ENCODE measurements at places on chromosomes 5 and 9.

GRCh38 chr5:133924221-133924920 lies 44.1 kb downstream of the C5orf15 start:
- no peak for DNase-seq

- DNase-seq, result peak; percentile 5
These were observed 71.9 kb downstream of the AMBP start for GRCh38 chr9:114006155-114006550.

- no peak for DNase-seq
These were observed 125.1 kb upstream of the SH3GL2 start for GRCh38 chr9:17453751-17454150.

DNA sequence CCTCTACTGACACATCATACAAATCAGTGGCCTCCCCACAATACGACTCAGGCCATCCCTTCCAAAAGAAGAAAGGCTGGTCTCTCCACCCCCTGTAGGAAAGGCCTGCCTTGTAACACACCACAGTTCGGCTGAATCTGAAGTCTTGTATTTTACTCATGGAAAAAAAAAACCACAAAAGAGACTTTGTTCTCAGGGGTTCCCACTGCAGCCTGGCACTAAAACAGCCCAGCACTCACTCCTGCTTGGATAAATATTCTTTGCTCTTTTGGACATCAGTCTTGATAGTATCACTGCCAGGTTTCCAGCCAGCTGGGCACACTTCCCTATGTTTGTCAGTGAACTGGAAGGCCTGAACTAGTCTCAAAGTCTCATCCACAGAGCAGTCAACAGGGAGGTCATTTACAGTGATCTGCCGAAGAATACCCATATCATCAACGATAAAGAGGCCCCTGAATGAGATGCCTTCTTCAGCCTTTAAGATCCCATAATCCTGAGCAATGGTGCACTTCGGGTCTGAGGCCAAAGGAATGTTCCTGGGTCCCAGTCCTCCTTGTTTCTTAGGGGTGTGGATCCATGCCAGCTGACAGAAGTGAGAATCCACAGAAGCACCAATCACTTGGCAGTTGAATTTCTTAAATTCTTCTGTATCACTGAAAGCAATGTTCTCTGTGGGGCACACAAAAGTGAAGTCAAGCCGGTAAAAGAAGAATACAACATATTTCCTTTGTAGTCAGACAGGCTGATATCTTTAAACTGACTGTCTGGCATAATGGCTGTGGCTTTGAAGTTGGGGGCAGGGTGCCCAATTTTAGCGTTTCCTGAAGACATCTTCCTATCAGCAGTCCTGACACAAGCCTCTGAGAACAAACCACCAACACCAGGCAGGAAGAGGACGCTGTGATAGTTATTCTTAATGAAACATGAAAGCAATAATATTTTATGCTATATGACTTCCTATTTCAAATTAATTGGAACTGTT lies 198.1 kb downstream of the LURAP1L start:
- DNase-seq, result no peak

DNA sequence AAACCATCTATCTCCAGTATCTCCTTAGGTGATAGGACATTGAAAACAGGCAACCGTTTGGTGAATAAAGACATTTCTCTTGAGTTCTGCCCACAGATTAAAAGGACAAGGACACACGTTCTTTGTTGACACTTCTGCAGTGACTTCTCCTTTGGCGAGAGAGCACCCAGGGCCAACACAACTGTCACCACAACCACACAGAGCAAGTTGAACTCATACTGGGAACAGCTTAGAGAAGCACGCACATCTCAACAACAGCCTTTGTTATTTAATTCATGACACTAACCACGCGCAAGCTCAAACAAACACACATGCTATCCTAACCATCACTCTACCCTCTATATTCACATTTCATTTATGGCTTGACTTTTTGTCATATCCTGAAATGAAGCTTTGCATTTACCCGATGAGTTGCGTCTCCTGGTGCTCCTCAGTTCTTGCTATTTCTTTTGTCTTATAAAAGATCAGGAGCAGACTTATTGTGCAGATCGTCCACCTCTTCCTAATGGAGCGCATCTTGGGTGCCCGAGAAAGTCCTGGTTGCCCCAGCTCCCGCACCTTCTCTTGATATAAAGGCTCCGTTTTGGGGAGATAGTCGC lies 543 bp downstream of the ST8SIA4 start:
- peak; percentile 44 for DNase-seq

DNA sequence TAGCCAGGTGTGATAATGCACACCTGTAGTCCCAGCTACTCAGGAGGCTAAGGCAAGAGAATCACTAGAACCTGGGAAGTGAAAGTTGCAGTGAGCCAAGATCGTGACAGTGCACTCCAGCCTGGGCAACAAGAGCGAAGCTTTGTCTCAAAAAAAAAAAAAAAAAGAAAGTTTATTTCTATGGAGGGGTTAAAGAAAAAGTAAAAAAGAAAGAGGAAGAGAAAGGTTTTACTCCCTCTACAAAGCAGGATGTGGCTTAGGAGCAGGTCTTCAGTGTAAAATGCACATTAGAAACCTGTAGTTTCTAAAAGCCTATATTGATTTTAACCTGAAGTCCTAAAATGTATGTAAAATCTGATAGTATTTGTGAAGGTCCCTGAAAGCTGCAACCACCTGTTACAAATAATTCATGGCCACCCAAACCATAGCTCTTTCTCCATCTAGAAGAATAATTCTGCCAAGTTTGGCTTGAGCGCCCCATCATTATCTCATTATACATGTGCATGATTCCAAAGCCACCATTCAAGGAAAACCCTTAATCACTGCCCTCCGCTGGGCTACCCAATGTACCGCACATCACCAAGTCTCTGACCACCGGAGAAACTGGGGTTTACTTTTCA lies 3.4 kb downstream of the FNBP1 start:
- no peak for DNase-seq

DNA sequence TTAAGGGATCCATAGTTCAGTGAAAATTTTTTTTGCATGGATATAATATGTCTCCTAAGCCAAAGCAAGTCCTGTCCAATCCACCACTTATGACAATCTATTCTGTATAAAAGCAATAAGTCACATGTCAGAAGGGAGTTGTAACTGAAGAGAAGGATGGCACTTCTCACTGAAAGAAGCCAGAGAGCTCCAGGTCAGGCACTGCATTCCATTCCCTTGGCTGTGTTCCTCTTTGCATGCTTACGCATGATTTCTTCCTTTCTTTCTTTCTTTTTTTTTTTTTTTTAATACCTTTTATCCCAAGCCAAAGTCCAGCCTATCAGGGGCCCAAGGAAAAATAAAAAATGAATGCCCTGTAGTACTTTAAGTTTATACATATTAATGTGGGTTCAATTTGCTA lies 39.8 kb downstream of the MAMDC2 start:
- DNase-seq, result no peak

DNA sequence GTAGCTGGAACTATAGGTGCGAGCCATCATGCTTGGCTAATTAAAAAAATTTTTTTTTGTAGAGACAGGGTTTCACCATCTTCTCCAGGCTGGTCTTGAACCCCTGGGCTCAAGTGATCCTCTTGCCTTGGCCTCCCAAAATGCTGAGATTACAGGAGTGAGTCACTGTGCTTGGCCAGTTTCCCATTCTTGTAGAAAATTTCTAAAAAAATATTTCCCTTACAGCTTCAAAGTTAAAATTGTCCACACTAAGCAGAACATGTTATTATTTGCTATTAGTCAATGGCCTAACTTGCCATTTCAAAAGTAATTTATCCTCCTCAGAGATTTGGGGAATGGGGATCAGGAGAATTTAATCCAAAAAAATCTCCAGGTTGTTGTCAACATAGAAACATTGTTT lies 40.1 kb downstream of the SLC38A9 start:
- no peak for DNase-seq

- DNase-seq, result no peak
These were observed 123.0 kb upstream of the CPEB4 start for GRCh38 chr5:173765029-173765644.

DNA sequence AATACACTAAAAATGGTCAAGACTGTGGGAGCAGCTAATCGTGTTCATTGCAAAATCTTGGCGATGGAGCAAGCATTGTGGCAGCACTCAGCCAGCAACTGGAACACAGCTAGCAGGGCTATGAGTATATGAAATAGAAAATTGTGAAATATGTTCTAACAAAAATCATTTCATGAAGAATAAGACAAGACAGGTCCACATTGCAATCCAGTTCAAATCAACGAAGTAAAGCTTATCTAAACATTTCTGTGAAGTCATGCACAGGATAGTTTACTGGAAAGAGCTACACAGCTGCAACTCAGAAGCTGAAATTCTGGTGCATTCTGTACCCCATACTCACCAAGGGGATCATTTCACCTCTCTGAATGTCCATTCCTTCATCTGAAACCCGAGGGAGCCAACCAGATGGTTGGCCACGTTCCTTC lies 5.3 kb upstream of the NFIL3 start:
- DNase-seq, result no peak

GRCh38 chr5:159678657-159679392 lies 237.5 kb upstream of the ADRA1B start:
- no peak for DNase-seq

GRCh38 chr5:54273715-54274114 lies 36.7 kb downstream of the ARL15 start:
- DNase-seq, result no peak

DNA sequence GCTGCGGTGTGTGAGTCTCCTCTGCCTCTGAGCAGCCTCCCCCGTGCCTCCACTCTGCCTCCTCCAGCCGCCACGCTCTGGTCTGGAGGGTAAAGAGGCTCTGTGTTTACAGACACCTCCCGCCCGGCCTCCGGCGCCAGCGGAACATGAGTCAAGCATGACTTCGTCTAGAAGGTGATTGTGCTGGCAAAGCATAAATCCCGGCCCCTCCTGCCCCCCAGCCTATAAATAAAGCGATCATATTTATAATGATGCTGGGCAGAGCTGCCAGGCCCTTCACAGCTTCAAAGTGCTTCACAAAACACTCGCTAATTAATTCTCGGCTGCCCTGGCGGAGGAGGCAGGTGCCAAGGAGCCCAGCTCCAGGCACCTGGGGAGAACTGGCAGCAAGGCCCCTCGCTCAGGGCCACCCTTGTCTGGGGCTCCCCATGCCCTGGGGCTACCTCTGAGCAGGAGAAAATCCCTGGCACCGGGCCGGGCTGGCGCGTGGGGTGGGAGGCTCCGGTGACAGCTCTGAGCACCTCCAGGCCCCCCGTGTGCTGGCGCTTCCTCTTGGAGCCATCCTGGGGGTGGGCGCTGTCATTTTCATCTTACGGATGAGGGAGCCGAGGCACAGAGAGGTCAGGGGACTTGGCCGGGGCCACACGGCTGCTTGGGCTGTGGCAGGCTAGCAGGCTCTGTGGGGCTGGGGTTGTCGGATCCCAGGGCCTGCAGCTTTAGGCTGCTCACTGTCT lies 87.8 kb downstream of the RXRA start:
- DNase-seq, result no peak

DNA sequence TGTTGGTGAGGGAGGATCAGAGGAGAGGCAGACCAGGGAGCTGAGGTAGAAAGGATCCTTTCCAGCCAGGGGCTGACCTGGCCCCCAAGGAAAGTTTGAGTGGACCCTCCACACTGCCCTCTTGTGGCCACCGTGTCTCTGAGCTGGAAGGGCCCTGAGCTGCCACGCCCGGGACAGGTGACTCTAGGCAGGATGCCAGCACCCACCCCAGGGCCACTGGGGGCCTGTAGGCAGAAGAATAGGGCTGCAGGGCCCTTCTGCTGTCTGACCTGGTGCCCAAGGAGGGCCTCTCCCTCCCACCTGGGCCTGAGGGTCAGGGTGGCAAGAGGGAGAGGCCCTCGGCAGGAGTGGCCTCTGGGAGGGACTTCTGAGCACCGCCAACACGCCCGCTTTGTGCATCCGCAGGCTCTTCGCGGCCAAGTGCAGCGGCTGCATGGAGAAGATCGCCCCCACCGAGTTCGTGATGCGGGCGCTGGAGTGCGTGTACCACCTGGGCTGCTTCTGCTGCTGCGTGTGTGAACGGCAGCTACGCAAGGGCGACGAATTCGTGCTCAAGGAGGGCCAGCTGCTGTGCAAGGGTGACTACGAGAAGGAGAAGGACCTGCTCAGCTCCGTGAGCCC lies 76.8 kb downstream of the LMX1B start:
- DNase-seq, result peak; percentile 83

DNA sequence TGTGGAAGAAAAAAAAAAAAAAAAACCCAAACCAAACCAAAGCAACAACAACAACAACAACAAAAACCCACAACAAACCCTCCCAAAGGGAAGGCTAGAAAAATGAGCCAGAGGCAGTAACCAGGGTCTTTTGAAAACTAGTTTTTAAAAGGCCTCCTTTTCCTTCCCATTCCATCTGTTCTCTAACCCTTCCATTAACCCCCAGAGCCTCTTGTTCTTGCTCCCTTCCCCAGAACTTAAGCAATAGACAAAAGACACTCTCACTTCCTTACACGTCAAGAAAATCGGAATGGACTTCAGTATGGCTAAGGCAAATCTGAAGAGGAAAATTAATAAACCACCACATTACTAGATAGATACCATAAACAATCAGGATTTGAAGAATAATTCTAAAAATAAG lies 292.8 kb downstream of the ARL15 start:
- DNase-seq, result no peak

- DNase-seq, result peak; percentile 96
These were observed at the start of gene ANKRD18A for GRCh38 chr9:38620483-38621433. TSS of gene ANKRD18A (minus strand) at chr9:38620596. CDS start at chr9:38620285, 311 bp downstream.

DNA sequence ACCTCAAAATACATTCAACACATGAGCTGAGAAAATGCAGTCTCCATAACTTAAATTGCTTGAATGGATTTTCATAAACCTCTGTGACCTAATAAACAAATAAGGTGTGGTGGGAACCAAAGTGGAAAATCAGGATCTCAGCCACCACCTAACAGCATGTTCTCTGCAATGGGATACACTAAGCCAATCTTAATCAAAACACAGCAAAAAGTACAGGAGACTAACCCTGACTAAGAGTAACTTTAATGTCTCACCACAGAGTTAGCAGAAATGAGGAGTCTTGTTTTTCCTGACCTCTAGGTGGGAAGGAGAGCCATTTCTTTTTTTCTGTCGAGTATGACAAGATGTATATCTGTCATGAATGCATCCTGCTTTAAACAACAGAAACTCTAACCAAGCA lies 48.5 kb downstream of the PLK2 start:
- DNase-seq, result no peak

- no peak for DNase-seq
These were observed 602.6 kb downstream of the MTRR start for GRCh38 chr5:8471581-8471980.

DNA sequence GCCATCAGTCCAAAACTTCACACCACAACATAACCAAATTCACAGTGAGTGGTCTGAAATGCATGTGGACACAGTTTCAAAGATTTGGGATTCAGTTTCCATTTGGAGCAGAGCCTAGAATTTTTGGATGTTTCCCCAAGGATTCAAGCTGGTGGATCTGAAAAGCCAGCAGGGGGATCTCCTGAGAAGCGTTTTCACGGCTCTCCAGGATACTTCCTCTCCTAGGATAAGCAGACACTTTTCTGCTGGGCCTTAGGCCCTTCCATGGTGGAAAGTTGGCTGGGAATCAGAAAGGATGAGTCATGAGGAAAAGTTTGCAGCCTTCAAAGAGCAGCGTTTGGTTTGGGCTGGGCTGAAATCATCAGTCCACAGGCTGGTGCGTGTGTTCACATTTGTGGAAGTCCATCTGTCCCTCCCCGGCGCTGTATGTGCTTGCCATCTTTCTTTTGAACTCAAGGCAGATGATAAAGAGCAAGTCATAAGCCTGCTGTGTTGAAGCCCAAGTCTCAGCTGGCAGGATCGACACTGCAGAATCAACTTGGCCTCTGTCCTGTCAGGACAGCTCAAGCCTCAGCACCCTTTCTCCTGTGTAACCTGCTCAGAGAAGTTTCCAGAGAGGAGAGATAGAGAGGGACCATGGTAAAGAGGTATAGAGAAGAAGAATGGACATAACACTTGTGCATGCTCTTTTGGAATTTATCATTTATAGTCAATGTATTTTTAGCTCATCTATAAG lies 152.6 kb upstream of the MSX2 start:
- peak; percentile 49 for DNase-seq

GRCh38 chr9:32867026-32867425 lies 83.7 kb downstream of the TMEM215 start:
- DNase-seq, result no peak

Data from H9 (cell line).